Posterior vena cava (tissue), 2 donors: ENCODE measurements at places on chromosomes 5 and 9.
A peak's percentile ranks its signal among the peaks of the same experiment; 100 is the strongest.

GRCh38 chr9:21096172-21096900 is 18.6 kb upstream of the IFNB1 start:
- no peak for DNase-seq

DNA sequence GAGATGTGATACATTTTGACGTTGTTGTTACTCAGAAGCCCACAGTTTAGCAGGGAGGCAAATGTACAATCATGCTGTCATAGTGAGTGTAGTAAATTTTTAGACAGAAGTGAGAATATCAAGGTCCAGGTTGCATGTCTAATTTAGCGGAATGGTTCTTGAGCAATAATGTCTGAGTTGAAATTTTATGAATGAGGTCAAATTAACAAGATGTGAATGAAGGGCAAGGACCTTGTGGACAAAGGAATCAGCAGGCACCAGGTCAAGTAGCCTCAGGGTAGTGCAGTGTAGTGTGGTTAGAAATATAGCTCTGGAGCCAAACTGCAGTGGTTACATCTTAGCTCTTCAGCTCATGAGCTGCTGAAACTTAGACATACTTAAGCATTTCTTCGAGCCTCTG is 36.2 kb downstream of the TNFSF8 start:
- DNase-seq = no peak

DNA sequence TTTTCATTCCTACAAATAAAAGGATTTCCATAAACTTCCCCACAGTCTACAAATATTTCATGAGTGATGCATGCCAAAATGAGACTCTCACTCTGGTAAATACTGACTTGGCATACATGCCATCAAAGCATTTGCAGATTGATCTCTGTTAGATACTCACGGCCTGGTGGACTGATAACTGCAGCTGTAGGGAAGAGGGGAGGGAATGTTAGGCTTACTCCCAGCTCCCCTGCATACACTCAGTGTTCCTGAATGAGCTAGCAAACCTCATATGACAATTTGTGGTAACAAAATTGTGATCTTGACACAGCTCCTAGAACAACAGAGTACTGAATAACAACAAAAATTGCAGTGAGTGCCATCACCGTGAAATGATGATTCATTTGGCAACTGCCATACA is 435.3 kb downstream of the NR2F1-AS1 start:
- DNase-seq = no peak

GRCh38 chr9:109307380-109308240 is 13.2 kb downstream of the EPB41L4B start:
- no peak for DNase-seq

- peak; percentile 69 for DNase-seq
Measured at GRCh38 chr9:135229701-135230385, 142.4 kb downstream of the OLFM1 start.

DNA sequence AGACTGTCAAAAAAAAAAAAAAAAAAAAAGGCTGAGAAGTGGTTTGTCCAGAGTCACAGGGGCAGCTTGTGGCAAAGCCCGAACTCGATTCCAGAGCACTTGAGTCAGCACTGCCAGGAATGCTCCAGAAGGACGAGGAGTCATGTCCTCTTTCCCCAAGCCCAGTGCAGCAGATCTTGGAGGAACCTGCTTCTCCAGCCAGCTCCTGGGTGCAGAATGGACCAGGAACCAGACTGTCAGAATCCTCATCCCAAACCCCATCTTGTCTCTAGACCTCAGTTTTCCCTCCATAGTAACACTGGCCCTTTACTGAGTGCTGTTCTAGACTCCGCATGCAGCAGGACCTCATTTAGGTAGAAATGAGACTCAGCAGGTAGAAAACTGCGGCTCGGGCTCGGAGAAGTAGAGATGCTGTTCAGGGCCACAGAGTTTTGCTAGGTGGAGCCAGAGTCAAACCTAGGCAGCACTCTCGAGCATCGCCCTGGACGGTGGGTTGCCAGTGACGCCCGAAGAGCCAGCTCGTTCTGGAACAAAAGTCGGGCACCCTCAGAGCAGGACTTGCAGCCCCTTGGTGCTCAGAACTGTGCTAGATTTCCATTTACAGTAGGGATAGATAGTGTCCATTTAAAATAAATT is 15.4 kb downstream of the CD74 start:
- no peak for DNase-seq

DNA sequence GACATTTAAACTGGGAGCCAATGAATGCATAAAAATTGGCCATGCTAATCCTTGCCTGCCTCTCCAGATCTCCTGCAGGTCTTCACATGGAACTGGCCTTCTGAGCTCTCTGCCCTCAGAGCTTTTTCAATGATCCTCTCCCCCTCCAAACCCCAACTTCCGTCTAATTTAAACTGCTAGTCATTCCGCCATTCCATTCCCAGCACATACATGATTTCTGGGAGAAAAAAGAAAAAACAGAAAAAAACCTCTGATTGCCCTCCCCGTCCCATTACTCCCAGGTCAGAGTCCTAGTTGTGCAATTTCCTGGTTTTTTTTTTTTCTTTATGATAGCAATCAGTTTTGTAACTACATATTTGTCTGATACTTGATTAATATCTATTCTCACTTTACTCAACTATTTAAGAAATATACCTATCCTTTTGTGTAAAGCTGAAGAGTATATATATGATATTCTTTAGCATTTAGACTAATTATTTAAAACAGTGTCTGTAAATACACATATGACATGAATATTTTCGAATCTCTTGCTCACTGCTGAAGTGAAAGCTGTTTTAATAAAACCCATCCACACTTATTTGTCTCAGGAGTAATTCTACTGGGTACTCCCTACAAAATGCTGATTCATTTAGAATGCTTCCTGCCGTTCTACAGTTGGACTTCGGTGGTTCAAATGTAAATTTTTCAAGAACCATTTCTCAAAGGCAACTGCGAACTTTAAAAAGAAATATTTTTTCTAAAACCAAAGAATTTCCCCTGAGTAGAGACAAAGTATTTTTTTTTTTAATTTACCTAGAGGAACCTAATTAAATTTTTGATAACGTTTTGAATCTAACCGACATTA is 1.6 kb downstream of the HINT1 start:
- DNase-seq = no peak
